Hepatic stellate cell (primary cell): ENCODE measurements at places on chromosomes 4 and X.

- DNase-seq, result no peak
These were observed 19.9 kb downstream of the PHKA1 start for GRCh38 chrX:72694170-72694569.

GRCh38 chr4:186958726-186959350, 235.2 kb upstream of the FAT1 start:
- no peak for DNase-seq

- no peak for DNase-seq
These were observed 258.1 kb upstream of the IL1RAPL1 start for GRCh38 chrX:28329156-28329555.

DNA sequence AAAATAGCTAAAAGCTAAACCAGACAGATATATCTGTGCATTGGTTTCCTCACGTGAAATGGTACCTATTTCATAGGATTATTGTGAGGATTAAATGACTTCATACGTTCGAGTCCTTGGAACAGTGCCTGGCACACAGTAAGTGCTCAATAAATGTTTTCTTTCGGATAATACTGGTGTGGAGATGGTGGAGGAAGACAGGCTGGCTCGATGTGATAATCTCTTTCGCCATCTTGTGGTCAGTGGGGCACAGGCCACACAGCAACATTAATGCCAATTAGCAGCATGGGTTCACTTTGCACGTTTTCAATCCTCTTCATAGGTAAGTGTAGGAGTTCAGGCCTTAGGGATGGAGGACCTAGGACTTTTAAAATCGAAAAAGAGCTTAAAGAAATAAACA, 9.3 kb downstream of the PAGE4 start:
- peak; percentile 29 for DNase-seq

- DNase-seq, result no peak
These were observed 25.9 kb downstream of the PLAC1 start for GRCh38 chrX:134632355-134632754.

DNA sequence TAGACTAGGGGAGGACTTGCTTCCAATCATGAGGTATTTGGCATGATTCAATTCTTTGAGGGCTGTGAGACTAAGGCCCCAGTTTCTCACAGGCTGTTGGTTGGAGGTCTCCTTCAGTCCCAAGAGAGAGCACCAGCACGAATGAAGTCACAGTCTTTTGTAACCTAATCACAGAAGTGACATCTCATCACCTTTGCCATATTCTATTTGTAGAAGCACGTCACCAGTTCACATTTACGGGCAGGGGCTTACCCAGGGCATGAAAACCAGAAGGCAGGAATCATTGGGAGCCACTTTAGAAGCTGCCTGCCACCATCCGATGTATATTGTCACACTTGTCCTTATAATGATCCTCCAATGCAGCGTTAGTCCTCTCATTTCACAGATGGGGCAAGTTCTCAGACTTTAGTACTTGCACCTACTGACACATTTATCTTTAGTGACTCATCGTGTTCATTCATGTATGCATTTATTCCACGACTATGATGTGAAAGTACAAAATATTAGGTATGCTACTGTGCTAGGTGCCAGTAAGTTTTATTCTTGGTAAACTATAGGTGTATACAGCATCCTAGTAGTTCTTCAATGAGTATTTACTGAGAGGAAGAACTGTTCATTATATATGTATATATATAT, 163.8 kb upstream of the PGRMC2 start:
- DNase-seq, result no peak

- DNase-seq, result no peak
These were observed 33.3 kb downstream of the BBS12 start for GRCh38 chr4:122765692-122766352.
